ENCODE measurements at places on chromosomes 4 and X. TPM values are rescaled to one million over a fixed set of nuclear protein-coding genes. Genes with fewer than 3 reads are reported as not detected.

DNA sequence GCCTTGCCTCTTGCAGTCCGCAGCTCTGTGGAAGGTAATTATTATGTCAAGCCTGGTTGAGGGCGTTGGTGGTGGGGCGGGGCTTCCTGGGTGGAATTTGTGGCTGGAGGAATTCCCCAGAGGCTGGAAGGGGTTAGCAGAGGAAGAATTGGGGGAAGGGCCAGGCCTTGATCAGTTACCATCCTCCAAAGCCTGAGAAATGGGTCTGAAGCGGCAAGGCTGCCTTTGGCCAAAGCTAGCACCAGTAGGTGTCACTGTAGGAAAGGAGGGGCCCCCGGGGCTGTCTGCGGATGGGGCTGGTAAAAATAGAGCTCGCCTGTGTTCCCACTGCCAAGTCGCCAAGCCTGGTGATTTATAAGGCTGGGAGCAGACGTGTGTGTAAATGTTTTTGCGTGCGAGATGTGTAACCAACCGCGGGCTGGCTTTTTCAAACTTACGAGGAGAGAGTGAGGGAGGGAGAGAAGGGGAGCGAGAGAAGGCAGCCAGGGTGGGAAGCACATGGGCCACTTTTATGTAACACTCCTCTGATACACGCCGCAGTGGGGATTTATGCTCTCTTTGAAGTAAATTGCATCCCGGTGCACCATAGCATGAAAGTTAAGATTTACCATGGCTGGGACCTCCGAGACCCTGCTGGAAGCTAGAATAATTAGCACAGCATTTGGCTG lies 367.0 kb downstream of the BCOR start:
- peak; percentile 70 for DNase-seq

DNA sequence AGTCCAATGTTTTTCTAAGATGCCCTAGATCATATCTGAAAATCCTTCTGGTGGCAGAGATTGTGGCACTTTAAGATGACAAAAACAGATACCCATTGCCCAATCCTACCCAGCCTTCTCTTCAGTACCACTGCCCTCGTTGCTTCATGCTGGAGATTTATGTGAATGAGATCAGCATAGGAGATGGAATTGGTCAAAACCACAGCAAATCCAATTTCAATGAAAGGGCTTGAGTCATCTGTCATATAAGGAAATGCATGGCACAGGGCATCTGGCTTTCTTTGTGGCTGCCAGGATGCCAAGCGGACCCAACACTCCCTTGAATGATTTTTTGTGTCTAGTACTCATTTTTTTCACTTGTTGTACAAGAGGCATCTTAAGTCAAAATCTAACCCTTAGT lies 16.8 kb downstream of the AFF2 start:
- DNase-seq, result no peak

MAGEC1 gene
- total RNA-seq, result not detected

- DNase-seq, result no peak
Observed at GRCh38 chr4:163587867-163588266, 93.4 kb downstream of the TMA16 start.

RPS6KA6 gene
- total RNA-seq, result 0.32 TPM

DNA sequence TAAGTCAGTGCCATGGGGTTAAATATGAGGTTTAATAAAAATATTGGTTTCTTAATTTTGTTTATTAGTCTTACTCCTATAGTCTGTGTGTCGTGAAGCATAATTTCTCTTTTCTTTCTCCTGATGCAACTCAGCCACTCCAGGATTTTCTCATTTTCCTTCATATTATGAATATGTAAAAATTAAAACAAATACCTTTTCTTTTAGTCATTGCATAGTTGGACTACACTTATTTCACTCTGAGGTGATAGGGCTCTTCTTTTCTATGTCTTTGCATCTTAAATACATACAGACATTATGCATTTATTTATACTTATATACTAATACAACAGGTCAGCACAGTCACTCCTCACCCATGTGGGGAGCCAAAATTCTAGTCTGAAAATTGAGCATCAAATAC lies 19.1 kb downstream of the GALNT7 start:
- DNase-seq, result no peak

WDR19 gene
- 6.5 TPM for total RNA-seq

DNA sequence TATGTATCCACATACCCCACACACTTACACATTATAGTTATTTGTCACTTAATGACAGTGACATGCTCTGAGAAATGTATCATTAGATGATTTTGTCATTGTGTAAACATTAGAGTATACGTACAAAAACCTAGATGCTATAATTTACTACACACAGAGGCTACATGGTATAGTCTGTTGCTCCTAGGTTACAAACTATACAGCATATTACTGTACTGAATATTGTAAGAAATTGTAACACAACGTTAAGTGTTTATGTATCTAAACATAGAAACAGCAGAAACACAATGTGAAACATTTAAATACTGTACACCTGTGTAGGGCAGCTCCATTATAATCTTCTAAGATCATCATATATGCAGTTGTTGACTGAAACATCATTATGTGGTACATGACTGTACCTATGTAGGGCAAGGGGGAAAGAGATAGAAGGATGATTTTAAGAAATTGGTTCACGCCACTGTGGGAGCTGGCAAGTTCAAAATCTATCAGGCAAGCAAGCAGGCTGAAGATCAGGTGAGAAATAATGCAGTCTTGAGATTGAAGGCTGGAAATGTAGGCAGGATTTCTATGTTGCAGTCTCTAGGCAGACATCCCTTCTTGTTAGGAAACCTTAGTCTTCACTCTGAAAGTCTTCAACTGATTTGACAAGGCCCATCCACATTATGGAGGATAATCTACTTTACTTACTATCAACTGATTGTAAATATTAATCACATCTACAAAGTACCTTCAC lies 78.0 kb upstream of the CPEB2 start:
- no peak for DNase-seq

PAQR3 gene
- 6.9 TPM for total RNA-seq

DNA sequence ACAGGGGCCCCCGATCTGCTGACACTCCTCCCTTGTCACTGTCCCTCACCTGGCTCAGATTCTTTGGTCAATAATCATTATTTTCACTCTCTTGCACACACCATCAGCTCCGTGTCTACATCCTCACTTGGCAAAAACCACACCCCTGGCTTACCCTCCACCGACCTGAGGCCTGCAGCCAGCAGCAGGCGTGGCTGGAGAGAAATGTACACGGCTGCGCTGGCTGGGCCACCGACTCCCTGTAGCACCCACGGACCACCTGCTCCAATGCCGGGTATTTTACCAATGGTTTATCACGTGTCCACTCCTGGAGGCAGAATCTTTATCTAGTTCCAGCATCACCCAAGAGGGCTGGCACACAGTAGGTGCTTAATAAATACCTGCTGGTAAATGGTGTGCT lies 98.4 kb downstream of the WFS1 start:
- DNase-seq, result peak; percentile 11

GRCh38 chr4:46445710-46446314 lies 55.9 kb upstream of the GABRA2 start:
- no peak for DNase-seq

All from Right ventricle myocardium inferior (tissue), 1 donor.